Posterior cingulate gyrus (tissue), 11 donors: ENCODE measurements at places on chromosomes 4 and X.

GRCh38 chr4:53601251-53601764 is 10.0 kb upstream of the LNX1 start:
- DNase-seq = no peak

DNA sequence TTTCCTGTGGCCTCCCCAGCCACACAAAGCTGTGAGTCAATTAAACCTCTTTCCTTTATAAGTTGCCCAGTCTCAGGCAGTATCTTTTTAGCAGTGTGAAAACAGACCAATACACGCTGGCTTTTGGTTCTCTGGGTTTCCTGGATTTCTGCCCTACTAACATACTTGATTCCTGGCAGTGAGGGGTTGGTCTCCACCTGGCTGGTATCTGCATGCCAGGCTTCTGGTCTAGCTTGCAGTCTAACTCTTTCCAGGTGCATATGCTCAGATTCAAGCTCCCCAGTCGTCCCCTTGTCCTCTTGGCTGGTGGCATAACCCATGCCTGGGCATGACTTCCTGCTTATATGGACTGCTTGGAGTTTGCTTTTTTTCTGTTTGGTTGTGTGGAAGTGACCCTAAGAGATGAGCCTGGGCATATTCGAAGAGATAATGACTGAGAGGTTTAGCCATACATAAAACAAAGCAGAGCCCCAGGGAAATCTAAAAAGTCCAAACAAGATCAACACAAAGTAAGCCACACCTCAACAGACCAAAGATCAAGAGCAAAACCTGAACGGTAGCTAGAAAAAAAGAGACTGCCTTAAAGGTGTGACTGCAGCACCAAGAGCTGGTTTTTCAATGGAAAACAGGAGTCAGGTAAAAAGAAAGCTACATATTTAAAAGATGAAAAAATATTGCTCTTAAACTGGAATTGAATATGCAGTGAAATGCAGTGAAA is 102.1 kb upstream of the STS start:
- no peak for DNase-seq

- no peak for DNase-seq
These were observed 141.1 kb upstream of the NDST3 start for GRCh38 chr4:117893207-117893606.

GRCh38 chr4:67933755-67934154 is 29.5 kb downstream of the TMPRSS11A start:
- no peak for DNase-seq

- DNase-seq = no peak
These were observed 878.5 kb downstream of the PCDH18 start for GRCh38 chr4:136653640-136654406.
